PC-3 (cell line): ENCODE measurements at places on chromosomes 5 and 9. TPM values are rescaled to one million over a fixed set of nuclear protein-coding genes. Genes with fewer than 3 reads are reported as not detected.
A peak's percentile ranks its signal among the peaks of the same experiment; 100 is the strongest.

NIPAL4 gene
- total RNA-seq: 1.0 and 1.8 TPM in 2 replicates

GRCh38 chr5:60223342-60223741 is 329.8 kb upstream of the PDE4D start:
- H3K4me3 ChIP-seq: no peak overlapping the region
- peak; percentile 59 for DNase-seq
- no peak overlapping the region for H3K27ac ChIP-seq
- H3K36me3 ChIP-seq: no peaks in the 10 kb centered on the region
- H3K27me3 ChIP-seq: no peaks in the 10 kb centered on the region
- peaks cover 3% of the 10 kb centered on the region; the same call in 1 of the 2 replicates for H3K4me1 ChIP-seq

IFNB1 gene
- not detected in 2 replicates for total RNA-seq

LPCAT1 gene
- total RNA-seq: 121 and 144 TPM in 2 replicates

SELENOP gene
- total RNA-seq: 3.3 and 3.9 TPM in 2 replicates

ABITRAM gene
- 4.7 and 7.8 TPM in 2 replicates for total RNA-seq

- H3K4me3 ChIP-seq: no peak overlapping the region
- H3K27ac ChIP-seq: no peak overlapping the region
- H3K27me3 ChIP-seq: no peaks in the 10 kb centered on the region
- DNase-seq: no peak
- no peaks in the 10 kb centered on the region for H3K36me3 ChIP-seq
- H3K4me1 ChIP-seq: no peaks in the 10 kb centered on the region
Measured at GRCh38 chr9:70940605-70941004, 180.8 kb downstream of the TRPM3 start.

DNA sequence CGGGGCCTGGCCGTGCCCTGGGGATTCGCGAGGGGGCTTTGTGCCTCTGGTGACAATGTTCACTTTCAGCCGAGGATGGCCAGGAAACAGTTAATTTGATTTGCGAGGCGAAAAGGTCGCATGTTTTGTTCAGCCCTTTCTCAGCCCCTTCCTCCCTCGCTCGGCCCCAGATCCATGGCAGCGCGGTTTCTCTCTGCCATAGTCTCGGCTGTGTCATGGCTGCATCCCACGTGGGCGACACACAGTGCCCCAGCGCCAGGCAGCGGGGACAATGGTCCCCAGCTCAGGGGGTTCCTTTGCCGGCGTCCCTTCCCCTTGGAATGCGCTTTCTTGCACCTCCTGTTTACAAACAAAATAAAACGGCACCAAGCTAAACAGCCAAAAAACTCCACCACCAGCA is 370.3 kb upstream of the IRX2 start:
- no peaks in the 10 kb centered on the region for H3K27me3 ChIP-seq
- no peak overlapping the region for H3K4me3 ChIP-seq
- DNase-seq: no peak
- H3K36me3 ChIP-seq: no peaks in the 10 kb centered on the region

DNA sequence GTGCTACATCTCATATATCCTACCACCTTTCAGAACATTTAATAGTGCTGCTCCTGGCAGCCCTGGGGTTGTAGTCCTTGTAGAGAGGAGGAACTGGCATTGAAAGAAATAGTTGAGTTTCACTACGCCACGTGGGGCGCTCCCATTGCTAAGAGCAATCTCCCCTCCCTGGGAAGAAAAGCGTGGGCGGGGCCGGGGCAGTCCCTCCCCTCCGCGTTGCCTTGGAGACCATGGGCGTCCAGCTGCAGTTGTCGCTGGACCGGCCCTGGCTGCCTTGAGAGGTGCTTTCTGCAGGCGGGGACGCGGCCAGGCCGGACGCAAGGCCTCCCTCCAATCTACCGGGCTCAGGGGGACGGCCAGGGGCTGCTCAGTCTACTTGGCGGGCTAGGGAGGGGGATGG is 368 bp upstream of the CCDC180 start:
- DNase-seq: no peak
- no peaks in the 10 kb centered on the region for H3K27me3 ChIP-seq
- no peak overlapping the region for H3K27ac ChIP-seq
- H3K4me1 ChIP-seq: no peaks in the 10 kb centered on the region
- H3K36me3 ChIP-seq: no peaks in the 10 kb centered on the region

DNA sequence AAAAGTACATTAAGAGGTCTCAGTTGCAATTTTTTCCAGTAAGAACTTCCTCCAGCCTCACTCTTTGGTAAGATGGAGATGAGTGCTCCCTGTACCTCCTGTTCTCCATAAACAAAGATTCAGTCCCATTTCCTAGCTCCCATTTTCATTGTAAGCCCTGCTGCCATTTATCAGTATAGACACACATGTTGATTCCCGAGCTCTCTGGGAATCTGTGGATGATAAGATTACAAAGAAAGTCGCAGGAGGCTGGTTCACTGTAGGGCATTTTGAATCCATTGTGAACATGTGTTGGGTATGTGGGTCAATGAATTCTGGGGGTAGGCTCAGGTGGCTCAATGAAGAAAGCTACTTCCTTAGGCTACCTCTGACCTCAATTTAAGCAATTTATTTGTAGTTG is 36.7 kb downstream of the RGMB start:
- peaks cover 3% of the 10 kb centered on the region; the same call in 1 of the 2 replicates for H3K36me3 ChIP-seq
- no peak overlapping the region for H3K4me3 ChIP-seq
- no peak overlapping the region for H3K27ac ChIP-seq
- DNase-seq: no peak

DNA sequence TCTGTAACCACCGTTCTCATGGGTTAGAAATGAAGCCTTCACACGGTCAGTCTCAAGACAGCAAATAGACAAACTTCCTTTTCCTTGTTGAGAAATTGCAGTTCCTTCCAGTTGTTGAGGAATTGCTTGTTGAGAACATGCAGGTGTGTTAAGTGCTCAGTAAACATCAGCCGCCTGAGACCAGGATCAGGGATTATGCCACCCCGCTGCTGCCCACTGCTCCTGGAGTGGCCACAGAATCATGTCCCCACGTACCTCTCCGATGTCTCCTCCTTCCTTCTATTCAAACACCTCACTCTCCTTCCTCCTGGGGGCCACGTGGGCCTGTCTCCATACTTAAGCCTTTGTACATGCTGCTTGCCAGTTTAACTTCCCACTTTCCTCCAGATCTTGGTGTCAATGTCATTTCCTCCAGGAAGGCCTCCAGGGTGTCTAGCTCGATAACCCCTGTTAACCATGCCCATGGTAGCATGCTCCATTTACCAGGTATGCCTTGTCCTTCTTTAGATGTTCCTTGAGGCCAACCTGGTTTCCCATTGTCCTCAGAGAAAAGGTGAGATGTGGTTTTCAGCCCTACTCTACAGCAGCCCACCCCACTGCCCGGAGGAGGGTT is 33.8 kb upstream of the RPL26L1 start:
- H3K27ac ChIP-seq: no peak overlapping the region
- no peaks in the 10 kb centered on the region for H3K27me3 ChIP-seq
- no peak for DNase-seq
- no peaks in the 10 kb centered on the region; the same call in 1 of the 2 replicates for H3K36me3 ChIP-seq

GRCh38 chr9:81137976-81138568 is 551.3 kb downstream of the TLE1 start:
- H3K4me3 ChIP-seq: no peak overlapping the region
- no peaks in the 10 kb centered on the region for H3K27me3 ChIP-seq
- no peak for DNase-seq
- H3K27ac ChIP-seq: no peak overlapping the region
- H3K4me1 ChIP-seq: no peaks in the 10 kb centered on the region

DNA sequence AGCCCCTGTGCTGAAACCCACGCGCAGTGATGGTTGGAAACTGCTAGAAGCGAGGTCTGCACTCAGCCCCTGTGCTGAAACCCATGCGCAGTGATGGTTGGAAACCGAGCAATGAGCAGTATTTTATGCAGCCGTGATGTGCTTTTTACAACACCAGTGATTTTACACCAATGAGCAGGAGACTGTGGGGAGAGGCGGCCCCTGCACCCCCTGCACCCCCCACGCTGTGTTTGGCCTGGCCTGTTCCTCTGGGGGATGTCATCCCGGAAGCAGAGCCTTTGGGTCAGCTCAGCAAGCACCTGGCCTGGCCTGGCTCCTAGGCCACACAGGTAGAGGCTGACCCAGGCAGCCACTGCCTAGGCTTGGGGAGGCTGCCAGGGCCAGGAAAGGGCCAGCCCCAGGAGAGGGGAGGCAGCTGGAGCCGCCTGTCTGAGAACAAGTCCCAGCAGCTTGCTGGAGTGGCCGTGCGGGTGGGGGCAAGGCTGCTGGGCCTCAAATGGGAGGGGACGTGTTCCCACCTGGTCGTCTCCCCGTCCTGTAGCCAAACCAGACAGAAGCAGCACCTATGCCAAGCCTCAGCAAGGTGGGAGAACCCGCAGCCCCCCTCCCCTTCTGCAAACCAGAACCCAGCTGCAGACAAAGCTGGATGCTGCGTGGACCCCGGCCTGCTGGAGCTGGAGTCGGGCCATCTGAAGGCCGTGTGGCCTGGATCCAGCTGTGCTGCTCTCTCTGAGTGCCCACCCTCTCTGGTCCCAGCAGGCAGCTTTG is 46.8 kb downstream of the DBH start:
- no peak for DNase-seq
- no peaks in the 10 kb centered on the region for H3K27me3 ChIP-seq
- no peaks in the 10 kb centered on the region for H3K36me3 ChIP-seq
- no peaks in the 10 kb centered on the region for H3K4me1 ChIP-seq

GM2A gene
- total RNA-seq: 78.3 and 90.2 TPM in 2 replicates

CARD6 gene
- total RNA-seq: 1.3 and 2.4 TPM in 2 replicates

DNA sequence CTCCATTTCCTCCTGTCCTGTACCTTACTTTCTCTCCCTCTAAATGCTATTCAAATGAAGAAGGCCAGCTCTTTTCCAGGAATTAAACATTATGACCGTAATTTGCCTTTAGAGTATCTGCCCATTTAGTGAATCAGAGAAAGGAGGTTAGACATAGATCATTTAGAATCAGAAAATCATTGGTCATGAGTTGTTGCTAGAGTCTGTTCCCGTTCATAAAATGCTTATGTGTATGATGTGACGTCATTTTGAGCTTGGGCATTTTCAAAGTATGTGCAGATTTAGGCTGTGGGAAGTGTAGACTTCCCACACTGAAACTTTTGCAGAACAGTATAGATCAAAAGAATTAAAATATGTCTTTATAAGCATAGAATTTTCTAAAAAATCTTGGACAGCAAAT is 163.0 kb downstream of the ALDH1A1 start:
- no peak overlapping the region for H3K4me3 ChIP-seq
- no peak for DNase-seq
- H3K36me3 ChIP-seq: no peaks in the 10 kb centered on the region
- H3K27me3 ChIP-seq: no peaks in the 10 kb centered on the region
